HCT116 (cell line): ENCODE measurements at places on chromosomes 12 and 14.
A peak's percentile ranks its signal among the peaks of the same experiment; 100 is the strongest.

GRCh38 chr12:108729612-108730364 lies 1.5 kb downstream of the CORO1C start:
- H3K4me1 ChIP-seq = peaks cover 53% of the 10 kb centered on the region
- peak overlapping the region; percentile 78; the same call in 1 of the 2 replicates for H3K27ac ChIP-seq
- H3K27me3 ChIP-seq = no peaks in the 10 kb centered on the region
- no peaks in the 10 kb centered on the region for H3K36me3 ChIP-seq
- no peak for DNase-seq

DNA sequence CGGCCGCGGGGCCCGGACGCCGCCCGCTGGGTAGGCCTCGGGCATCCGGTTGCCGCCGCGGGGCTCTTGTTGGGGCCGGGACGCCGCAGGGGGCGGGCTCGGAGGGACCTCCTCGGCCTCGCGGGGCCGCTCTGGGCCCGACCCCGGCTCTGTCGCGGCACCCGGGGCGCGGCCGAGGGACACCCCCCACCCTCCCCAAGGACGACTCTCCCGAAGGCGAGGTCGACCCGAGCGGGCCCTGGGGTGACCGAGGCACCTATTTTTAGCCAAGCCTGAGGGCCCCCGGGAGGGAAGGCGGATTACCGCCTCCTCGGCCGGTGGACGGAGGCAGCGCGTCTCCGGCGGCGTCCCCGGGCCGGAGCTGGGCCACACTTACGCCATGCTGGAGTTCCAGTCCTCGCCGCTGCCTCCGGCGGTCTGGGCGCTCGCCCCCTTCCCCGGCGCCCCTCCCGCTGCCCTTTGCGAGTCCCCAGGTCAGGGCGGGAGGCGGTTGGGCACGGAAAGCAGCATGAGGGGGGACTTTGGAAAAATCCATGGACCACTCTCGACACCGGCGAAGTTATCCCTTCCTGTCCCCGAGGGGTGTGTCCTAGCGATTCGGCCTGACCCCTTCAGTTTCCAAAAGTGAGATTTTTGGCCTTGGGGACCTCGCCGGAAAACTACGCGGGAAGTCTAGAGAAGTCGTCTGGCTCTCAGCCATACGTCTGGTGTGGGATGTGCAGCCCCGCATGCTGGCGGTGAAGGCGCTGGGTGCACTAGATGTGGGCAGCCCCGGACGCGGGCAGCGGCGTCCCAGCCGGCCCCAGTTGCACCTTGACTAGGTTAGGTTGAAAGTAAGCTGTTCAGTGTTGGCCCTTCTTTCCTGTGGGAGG lies 699 bp downstream of the KTN1 start:
- peaks cover 51% of the 10 kb centered on the region for H3K4me1 ChIP-seq
- DNase-seq = no peak
- peak overlapping the region; percentile 89 for H3K4me3 ChIP-seq
- H3K36me3 ChIP-seq = 0 out of 2 replicates have a peak, but pooled peaks cover 11% of the 10 kb centered on the region

GRCh38 chr14:101019990-101020710 lies 116.6 kb upstream of the RTL1 start:
- H3K36me3 ChIP-seq = no peaks in the 10 kb centered on the region
- no peak for DNase-seq
- H3K27me3 ChIP-seq = no peaks in the 10 kb centered on the region
- no peaks in the 10 kb centered on the region for H3K4me1 ChIP-seq

- H3K27ac ChIP-seq = no peak overlapping the region
- no peak overlapping the region for H3K4me3 ChIP-seq
- no peak for DNase-seq
- H3K4me1 ChIP-seq = no peaks in the 10 kb centered on the region
These were observed 60.0 kb downstream of the PPP2R5C start for GRCh38 chr14:101821528-101821927.

GRCh38 chr12:68761901-68762630 lies 16.1 kb downstream of the SLC35E3 start:
- no peaks in the 10 kb centered on the region for H3K4me1 ChIP-seq
- no peak overlapping the region for H3K4me3 ChIP-seq
- H3K27ac ChIP-seq = no peak overlapping the region
- no peaks in the 10 kb centered on the region for H3K27me3 ChIP-seq

DNA sequence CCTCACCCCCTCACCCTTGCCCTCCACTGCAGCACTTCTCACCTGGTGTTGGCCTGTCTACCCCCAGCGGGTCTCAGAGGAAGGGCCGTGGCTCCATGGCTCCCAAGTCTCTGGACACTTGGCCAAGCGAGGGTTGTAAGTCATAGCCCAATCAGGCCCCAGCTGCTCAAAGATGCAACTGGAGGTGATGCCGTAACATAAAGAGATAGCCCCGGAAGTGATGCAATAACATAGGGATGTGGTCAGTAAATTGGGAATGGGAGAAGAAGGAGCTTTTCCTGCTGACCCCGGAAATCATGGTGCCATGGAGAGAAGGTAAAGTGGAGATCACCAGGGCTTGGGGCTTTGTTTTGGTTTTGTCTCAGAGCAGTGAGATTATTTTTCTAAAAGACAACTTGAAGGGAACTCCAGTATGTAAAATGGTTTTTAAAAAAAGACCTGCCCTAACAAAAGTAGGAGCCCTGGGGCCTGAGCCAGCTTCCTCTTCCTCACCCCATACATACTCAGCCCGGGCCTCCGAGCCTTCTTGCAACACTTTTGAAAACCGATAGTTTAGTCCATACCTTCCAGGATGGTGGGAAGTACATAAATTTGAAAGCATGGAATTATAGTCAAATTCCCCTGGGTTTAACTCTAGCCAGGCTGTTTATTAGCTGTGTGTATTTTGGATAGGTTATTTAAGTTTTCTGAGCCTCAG lies 212.5 kb downstream of the CRADD start:
- no peak overlapping the region for H3K27ac ChIP-seq
- H3K4me3 ChIP-seq = no peak overlapping the region

GRCh38 chr12:12338527-12339168 lies 11.4 kb downstream of the MANSC1 start:
- no peaks in the 10 kb centered on the region for H3K36me3 ChIP-seq
- H3K27me3 ChIP-seq = no peaks in the 10 kb centered on the region
- DNase-seq = no peak
- H3K4me1 ChIP-seq = peaks cover 14% of the 10 kb centered on the region; the same call in 1 of the 2 replicates
- H3K27ac ChIP-seq = no peak overlapping the region

DNA sequence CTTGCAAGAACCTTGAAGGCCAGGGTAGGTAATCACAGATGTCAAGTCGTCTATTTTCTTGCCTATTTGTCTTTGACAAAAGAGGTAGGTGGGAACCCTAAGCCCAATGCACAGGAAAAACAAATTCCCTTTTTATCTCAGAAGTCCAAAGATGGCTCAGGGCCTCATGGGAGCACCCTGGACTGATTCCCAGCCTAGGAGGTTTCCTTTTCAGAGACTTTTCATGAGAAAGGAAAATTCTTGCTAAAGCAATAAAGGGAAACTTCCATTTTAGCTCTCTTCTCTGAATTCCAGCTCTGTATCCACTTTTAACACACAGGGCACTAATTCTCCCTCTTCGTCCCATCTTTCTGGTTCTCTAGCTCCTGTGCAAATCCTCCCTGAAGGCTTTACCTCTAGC lies 1.2 kb downstream of the ZNF641 start:
- H3K27ac ChIP-seq = no peak overlapping the region
- DNase-seq = no peak

GRCh38 chr12:58186914-58187313 lies 245.5 kb downstream of the ATP23 start:
- H3K36me3 ChIP-seq = no peaks in the 10 kb centered on the region
- DNase-seq = no peak
- H3K4me3 ChIP-seq = no peak overlapping the region
- no peaks in the 10 kb centered on the region for H3K27me3 ChIP-seq

DNA sequence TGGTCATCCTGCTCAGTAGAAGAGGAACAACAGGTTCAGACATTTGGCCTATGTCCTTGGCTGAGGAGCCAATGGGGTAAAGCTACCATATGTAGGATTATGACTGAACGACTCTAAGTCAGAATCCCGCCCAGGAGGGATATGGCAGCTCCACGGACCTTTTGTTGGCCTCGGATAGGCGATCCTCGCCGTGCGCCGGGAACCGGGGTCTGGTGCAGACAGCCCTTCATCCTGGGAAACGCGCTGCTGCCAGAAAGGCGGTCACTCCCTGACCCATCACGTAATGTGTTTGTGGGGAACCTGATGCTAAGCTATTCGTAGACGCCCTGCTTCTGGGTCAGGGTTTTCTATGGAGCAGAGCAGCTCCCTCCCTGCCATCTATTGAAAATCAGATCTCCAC lies 178.9 kb upstream of the ALG10B start:
- no peaks in the 10 kb centered on the region for H3K36me3 ChIP-seq
- H3K27ac ChIP-seq = no peak overlapping the region
- no peaks in the 10 kb centered on the region for H3K27me3 ChIP-seq
- no peak for DNase-seq

DNA sequence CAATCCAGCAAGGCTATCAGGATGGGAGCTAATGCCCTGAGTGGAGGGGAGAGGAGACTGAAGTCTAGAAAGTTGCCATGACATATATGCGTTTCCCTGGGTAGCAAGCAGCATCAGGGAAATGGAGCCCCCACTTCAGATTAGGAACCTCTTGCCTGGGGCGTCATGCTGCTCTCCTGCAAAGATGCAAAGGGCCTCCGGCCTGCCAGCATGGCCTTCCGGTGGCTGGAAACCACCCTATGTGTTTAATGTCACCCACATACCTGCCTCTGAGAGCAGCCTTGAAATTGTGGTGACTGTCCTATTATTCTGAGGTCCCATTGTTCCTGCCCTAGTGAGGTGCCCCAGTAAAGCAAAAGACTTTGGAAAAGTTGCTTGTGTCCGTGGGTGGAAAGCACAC lies 10.0 kb upstream of the IFI27L2 start:
- no peaks in the 10 kb centered on the region for H3K36me3 ChIP-seq
- DNase-seq = no peak
- H3K27ac ChIP-seq = no peak overlapping the region
- no peaks in the 10 kb centered on the region for H3K27me3 ChIP-seq

- DNase-seq = no peak
- no peaks in the 10 kb centered on the region for H3K4me1 ChIP-seq
- no peaks in the 10 kb centered on the region for H3K36me3 ChIP-seq
- H3K27me3 ChIP-seq = no peaks in the 10 kb centered on the region
These were observed 8.1 kb upstream of the ALDH1L2 start for GRCh38 chr12:105092336-105092735.

- no peak overlapping the region for H3K4me3 ChIP-seq
- no peaks in the 10 kb centered on the region for H3K36me3 ChIP-seq
- H3K27me3 ChIP-seq = peaks cover 38% of the 10 kb centered on the region
- no peaks in the 10 kb centered on the region for H3K4me1 ChIP-seq
- H3K27ac ChIP-seq = no peak overlapping the region
These were observed 15.1 kb upstream of the CCDC198 start for GRCh38 chr14:57508756-57509155.

- H3K27me3 ChIP-seq = no peaks in the 10 kb centered on the region
- no peak overlapping the region for H3K27ac ChIP-seq
- no peak for DNase-seq
- no peaks in the 10 kb centered on the region for H3K36me3 ChIP-seq
- H3K4me3 ChIP-seq = no peak overlapping the region
These were observed 45.5 kb upstream of the TMEM263 start for GRCh38 chr12:106910202-106910601.
